ENCODE measurements at places on chromosomes 5 and 9.

- peak; percentile 15 for DNase-seq
Measured at GRCh38 chr5:32254881-32255539, 57.7 kb downstream of the MTMR12 start.

GRCh38 chr9:71509054-71509453 is 259.3 kb downstream of the CEMIP2 start:
- no peak for DNase-seq

DNA sequence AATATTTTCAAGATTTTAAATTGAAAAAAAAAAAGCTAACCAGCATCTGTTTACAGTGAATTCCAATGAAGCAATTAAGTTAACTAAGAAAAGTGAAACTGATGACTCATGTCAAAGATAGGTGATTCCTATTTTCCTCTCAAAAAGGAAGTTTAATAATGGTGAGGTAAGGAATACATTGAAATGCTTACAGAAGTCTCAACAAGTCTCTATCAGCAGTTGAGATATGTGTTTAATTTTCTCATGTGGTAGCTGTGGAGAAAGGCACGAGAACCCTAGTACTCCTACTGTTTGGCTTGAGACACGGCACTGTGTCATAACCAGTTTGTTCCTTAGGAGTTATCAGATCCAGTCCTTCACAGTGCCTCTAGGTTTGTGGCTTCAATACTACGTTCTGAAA is 114.5 kb downstream of the SLC25A46 start:
- no peak for DNase-seq

GRCh38 chr9:114072184-114073140 is 5.6 kb downstream of the AMBP start:
- no peak for DNase-seq

DNA sequence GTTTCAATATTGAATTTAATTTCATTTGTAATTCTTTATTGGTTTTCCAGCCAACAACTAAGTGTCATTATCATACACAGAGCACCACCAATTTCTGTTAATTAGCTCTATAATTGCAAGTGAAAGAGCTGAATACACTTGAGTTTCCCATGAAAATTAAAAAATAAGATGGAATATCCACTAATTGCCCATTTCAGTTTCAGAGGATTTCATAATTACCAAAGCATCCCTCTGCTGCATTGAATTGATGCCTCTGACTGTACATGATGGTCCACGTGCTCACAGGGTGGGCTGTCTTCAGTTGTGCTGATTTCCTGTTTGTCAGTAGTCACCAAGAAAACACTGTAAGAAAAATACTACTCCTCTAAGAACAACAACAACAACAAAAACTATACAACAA is 163.8 kb downstream of the CHSY3 start:
- no peak for DNase-seq

DNA sequence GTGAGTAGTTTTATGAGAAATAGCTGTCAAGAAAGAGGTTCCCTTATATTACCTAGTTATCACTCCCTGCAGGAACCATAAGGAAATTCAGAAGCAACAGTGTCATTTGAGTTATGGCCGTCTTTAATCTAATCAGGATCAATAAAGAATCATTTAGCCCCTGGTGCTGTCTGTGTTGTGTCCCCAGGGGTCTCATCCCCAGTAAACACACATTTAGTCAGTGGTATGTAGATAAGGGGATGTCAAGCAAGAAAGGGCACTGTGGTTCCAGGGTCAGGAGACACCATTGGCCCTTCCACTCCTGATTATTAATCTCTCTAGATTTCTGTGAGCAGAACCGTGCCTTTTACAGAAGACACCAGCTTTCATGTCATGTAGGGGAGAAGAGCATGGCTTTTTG is 158.0 kb upstream of the SEMA6A start:
- no peak for DNase-seq

DNA sequence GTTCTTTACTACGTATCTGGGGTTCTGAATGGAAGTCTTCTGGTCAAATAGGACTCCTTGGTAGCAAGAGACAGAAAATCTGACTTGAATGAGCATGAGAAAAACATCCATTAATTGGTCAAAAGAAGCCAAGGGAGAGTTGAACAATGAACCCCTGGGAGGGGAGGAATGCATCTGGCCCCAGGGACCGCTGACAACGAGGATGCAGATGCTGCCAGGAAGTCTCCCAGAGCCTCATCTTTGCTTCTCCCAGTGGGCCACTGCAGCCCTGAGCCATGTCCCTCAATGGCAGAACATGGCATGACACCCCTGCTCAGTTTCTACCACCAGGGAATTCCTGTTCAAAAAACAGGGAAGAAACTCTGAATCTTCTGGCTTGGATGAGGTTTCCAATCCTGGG is 50.5 kb upstream of the ICE1 start:
- no peak for DNase-seq

DNA sequence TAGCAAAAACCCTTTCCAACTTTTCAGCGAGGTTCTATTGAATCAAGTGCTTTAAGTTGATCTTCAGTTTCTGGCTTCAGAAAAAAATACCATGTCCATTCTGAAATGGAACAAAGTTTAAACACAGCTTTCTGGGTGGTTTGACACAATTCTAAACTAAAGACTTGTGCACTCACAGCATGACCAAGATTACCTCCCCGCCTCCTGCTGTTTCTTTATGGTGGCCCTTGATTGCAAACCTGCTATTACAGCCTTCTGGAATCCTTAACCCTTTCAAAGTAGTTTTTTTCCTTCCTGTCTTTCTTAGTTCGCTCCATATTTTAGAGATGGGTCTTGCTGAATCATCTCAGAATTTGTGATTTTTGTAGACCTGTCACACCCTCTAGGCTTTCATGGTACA is 135.9 kb upstream of the FBN2 start:
- no peak for DNase-seq

- no peak for DNase-seq
Measured at GRCh38 chr9:2933165-2934095, 89.5 kb upstream of the PUM3 start.

- DNase-seq: no peak
Measured at GRCh38 chr9:135615666-135616618, 23.4 kb downstream of the GLT6D1 start.

GRCh38 chr5:151577566-151577965 is 13.6 kb downstream of the FAT2 start:
- DNase-seq: no peak

- no peak for DNase-seq
Measured at GRCh38 chr5:156188016-156188415, 138.9 kb upstream of the SGCD start.

DNA sequence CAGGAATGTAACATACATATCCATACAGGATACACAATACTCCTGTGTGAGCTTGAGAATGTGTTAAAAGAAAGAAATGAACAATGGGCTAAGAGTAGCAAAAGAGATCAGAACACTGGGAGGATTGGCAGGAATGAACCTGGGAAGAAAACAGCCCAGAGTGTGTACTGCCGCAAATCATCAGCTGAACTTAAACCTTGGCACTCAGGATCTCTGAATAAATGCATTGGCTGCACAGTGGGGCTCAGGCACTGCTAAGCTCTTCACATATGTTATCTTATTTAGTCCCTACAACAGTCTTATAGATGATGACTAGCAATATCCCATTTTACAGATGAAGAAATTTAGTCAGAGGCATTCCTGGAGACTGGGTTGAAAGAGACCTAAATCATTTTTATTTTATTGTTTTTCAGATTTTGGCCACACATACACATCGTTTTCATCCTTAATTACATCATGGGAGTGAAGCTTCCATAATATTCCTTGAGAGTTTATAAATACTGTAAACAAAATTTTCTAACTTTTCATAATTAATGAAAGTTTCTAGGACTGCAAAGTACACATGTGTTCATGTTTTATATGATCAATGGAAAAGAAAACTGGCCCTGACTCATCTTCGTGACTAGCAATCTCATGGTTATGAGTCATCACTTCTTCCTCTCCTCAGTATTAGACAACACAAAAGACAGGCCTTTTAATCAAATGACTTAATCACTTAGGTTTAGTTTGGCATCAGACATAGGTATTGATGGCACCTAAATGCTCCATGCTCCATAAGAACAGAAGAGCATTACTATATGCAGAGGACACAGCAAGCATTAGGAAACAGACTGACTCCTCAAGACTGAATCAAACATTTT is 59.2 kb downstream of the CDH18 start:
- no peak for DNase-seq

GRCh38 chr9:14273696-14274121 is 40.2 kb downstream of the NFIB start:
- no peak for DNase-seq

- DNase-seq: no peak
Measured at GRCh38 chr5:39446231-39446630, 21.5 kb upstream of the DAB2 start.

- no peak for DNase-seq
Measured at GRCh38 chr9:89732295-89732938, 127.6 kb downstream of the GADD45G start.

DNA sequence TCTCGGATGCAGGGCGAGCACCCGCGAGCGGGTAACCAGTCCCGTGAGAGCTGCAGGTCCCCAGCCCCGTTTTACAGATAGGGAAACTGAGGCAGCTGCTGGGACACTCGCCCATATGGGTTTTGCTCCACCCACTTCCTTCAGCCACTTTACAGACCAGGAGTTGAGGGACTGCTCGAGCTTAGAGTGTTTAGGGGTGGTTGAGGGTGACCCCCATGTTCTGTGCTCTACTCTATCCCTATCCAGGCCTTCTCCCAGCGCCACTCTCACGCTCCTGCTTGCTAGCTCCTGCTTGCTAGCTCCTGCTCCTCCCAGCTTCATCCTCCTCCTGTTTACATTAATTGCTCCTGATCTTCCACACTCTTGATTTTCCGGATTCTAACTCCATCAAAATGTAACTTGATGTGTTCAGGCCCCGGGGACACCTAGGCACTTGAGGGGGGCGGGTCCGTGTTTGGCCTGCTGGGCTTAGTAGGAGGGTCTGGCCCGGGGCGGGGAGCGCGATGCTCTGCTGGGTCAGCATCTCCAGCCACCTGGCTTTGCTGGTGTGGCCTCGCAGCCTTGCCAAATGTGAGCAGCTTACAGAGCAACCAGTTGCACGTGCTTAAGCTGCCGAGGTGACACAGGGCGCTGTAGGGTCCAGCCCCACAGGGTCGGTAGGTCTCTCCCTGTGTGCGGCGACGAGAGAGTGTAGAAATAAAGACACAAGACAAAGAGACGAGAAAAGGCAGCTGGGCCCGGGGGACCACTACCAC is 1.5 kb upstream of the PTGES2 start:
- no peak for DNase-seq

DNA sequence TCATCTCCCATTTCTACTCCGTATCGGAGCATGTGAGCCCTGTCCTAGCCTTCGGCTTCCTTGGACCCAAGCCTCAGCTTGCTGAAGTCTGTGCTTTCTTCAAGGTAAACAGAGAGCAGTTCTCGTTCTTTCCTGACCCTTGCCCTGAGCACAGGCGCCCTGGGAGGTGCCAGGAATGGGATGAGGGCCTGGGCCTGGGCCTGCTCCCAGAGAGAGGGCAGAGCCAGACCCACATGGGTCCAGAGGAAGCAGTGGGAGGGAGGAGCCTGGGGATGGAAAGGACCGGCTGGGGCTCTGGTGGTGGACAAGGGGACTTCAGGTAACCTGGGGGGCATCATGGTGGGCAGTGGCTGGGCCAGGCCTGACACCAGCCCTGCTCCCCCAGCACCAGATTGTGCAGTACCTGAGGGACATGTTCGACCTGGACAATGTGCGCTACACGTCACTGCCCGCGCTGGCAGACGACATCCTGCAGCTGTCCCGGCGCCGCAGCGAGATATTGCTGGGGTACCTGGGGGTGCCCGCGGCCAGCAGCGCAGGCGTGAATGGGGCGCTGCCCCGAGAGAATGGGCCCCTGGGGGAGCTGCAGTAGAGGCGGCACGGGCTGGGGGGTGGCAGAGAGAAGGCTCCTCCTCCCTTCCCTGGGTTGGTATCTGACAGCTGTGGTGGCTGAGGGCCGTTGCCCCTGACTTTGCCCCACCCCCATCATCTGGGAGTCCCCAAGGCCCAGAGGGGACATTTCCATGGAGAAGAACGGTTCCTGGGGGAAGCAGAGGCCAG is 10.9 kb upstream of the DOLPP1 start:
- DNase-seq: no peak

- DNase-seq: no peak
Measured at GRCh38 chr5:156197042-156197635, 129.8 kb upstream of the SGCD start.

GRCh38 chr5:53965459-53965858 is 344.9 kb downstream of the ARL15 start:
- no peak for DNase-seq

- DNase-seq: no peak
Measured at GRCh38 chr5:135255461-135256178, 143.4 kb downstream of the MACROH2A1 start.

DNA sequence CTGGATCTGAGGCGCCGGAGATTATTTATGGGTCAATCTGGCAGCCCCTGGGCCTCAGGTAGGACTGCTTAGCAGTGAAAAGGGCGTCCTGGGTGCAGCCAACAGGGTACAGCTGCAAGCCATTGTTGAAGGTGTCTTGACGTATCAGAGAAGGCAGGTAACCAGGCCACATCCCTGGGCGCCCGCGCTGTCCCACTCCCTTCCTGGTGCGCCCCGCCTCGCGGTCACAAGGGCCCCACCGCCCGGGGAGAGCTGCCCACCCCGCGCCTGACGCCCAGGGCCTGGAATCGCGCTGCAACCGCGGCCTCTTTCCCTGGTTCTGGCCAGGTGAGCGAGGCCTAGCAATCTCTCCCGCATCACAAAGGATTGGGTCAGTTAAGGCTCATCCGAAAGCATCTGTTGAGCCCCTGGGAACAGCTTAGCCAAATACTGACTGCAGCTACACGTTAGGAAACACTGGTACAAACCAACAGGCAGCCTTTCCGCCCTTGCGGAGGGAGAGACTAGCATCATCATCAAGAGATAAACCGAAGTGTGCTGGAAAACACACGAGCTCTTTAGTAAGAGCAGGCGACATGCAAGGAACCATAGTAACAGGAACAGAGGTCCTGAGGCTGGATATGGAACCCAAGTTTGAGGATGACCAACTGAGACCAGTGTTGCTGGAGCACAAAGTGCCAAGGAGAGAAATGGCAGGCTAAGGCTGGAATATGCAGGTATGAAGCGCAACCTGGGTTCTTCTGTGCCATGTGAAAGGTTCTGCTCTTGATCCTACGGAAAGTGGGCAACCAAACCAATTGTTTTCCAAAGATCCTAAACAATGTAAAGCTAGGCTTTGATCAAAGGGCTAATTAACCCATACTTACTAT is 3.6 kb downstream of the RPS23 start:
- DNase-seq: peak; percentile 48

DNA sequence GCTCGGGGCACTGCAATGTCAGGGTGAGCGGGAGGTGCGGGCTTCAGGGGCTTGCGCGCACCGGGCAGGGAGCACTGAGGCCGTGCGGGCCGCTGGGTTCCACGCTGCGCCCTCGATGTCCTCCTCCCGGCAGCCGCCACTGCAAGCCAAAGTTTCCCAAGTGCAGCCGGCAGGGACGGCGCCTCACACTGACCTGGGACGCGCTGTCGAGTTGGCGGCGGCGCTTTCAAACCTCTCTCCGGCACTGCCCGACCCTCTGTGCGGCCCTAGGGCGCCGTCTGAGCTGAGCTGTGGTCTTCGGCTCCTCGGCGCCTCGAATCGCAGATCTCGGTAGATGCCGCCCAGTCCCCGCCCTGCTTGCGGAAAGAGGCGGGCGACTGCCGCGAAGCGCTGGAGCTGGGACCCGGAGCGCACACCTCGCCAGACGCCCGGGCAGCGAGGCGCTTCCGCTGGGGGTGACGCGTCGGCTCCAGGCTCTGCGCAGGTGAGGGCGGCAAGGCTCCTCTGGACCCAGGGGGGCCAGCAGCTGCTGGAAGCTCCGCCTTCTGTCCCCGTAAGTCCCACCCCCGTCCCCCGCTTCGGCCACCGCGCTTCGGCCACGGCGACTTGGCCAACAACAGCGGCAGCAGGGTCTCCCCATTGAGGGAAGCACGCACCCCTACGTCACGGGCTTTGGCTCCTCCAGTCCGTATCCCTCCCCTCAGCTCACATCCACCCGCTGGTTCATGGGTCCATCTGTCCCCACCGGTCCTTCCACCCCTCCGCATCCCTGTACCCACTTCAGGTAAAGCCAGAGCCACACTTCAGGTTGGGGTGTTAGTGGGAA is at the start of gene ANKRD34B:
Gene ANKRD34B (minus strand): TSS at position 320 of the 826 bp plus-strand sequence. CDS start 10,261 bp downstream, outside the sequence.
- peak; percentile 40 for DNase-seq

Data from BE2C (cell line).